Activated naive CD8-positive, alpha-beta T cell treated with anti-CD3 and anti-CD28 coated beads for 36 hours (primary cell): ENCODE measurements at places on chromosomes 1 and 21.

DNA sequence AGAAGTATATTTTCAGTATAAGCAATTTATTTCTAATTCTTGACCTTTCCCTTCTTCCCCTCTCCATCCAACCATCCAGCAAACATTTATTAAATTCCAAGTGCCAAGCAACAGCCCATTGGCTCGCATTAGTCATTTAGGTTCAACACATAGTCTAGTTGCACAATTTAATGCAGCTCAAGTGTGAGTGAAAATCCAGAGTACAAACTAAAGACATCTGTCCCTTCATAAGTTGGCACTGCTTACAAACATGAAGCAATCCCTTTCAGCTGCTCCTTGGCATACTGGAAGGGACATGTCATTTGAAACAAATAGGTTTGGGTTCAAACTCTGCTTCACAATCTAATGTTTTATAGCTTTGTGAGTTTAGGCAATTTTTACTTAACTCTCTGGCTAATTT lies 10.7 kb downstream of the CASQ2 start:
- DNase-seq, result no peak

DNA sequence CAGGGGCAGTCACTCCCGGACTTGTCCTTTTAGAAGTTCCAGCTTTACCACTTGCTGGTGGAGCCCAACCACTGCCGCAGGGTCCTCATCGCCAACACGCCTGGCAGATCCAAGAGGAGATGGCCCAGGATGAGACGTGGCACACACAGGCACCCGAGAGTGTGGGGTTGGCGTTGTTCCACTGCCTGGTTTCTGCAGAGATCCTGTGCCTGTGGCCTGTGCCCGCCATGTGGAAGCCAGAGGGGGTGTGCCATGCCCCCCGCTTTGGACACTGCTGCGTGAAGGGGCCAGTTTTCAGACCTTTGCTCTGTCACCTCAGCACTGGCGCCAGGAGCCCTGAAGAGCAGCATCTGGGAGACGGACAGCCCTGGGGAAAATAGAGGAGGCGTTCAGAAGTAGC lies 10.8 kb downstream of the CD46 start:
- DNase-seq, result no peak

DNA sequence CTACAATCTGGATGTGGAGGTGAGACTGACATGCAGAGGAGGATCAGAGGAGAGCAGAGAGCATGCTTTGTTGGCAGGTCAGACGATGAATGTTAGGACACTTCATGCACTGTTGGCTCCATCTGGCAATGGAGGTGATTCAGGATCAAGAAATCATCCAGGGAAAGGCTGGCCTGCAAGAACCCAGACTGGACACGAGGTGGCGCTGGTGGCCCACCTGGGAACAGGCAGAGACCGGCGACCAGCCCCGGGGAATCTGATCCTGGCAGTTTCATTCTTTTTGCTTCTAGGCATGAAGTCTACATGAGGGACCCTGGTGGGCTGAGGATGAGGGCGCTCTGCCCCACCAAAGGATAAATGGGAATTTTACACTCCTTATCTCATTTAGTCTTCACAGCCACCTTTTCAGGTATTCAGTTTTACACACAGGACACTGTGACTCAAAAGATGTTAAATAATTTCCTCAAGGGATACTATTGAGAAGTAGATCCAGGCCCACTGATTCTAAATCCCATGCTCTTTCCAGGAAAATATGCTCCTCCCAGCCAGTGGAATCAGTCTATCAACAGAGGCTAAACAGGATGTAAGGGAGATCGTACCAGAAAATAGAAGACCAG lies 26.2 kb upstream of the SCMH1 start:
- peak; percentile 58 for DNase-seq

DNA sequence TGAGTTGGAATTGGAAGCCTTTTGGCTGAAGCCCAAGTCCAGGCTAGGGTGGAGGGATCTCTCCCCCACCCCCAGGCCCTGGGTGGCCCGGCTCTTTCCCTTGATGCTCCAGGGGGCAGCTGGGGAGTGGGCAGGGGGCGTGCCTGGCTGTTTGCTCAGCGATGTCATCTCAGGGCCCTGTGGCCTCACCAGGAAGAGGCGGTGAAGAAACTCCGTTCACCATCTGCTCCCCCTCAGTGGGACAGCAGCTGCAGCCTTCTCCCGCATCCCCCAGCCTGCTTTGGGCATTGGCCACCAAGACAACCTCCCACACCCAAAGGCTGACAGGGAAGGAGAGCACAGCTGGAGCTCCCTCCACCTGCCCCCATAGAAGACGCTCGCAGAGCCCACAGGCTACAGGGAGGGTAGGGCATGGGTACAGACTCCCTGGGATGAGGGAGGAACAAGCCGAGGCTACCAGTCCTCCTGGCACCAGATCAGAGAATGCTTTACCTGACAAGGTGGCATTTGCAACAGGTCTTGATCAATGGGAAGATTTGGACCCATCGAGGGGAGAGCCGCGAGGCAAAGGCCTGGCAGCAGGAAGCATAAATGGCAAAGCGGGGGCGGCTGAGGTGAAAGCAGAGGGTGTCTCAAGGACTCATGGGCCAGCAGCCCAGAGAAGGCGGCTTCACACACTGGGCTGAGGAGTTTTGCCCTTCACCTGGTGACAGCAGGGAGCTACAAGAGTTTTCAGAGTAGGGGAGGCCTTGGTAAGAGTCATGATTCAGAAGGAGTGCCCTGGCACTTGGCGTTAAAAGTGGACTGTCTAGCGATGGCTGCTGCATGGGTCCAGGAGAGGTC lies 6.5 kb upstream of the GUCA2A start:
- DNase-seq, result no peak

GRCh38 chr1:115237023-115237422 lies 101.0 kb downstream of the NGF start:
- DNase-seq, result no peak

GRCh38 chr1:30171537-30172298 lies 551.7 kb downstream of the MATN1 start:
- DNase-seq, result no peak

DNA sequence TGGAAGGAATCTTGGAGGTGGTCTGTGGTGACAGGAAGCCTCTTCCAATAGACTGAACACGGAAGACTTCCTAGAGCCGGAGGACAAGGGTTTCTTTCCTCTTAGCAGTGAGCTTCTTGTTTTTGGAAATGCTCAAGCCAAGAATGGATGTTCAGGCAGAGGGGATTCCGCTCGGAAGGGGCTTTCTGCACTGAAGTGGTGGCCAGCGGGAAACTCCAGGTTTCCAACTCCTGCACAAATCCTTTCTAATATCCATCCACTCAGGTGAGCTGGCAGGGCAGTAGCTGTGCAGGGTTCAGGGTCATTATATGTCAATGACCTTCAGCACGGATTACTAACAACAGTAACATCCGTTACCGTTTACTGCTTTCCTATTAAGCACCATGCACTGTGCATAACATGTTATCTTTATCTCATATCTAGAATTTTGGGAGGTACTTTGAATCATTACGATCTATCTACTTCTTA lies 573 bp upstream of the CPT2 start:
- no peak for DNase-seq

GRCh38 chr1:38274974-38275373 lies 228.4 kb upstream of the POU3F1 start:
- DNase-seq, result no peak

GRCh38 chr1:153251562-153251961 lies 7.9 kb upstream of the LORICRIN start:
- no peak for DNase-seq

DNA sequence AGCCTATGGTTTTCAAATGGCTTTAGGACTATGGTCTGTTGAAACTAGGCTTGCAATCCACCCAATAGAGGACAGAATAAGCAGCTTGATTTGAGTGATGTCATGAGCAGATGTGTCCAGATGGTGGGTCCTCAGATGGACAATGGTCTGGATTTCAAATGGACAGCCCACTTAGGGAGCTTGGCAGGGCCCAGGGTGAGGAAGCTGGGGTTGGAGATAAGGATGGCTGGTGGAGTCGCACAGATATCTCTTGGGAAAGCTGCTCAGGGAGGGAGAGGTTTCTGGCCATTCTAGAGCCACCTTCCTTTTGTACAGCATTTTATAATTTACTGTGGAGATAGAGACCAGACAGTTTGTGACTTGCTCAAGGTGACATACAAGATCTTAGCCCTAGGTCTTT lies 55.0 kb downstream of the NFASC start:
- no peak for DNase-seq

DNA sequence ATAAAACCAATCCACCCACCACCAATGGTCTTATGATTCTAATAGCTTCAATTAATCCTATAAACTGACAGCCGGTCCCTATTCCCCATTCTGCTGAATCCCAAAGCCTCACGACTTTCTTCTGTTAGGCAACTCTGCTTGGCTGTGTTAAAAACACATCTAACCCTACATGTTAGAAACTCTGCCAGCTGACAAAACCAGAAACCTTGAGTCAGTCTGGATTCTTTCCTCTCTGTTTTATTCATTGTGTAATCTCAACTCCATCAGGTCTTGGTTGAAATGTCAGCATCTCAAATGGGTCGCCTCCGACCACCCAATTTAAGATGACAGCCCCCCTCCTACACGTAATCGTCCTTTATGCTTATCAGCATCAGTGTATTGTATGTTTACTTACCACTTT lies 312.1 kb downstream of the DISC1 start:
- DNase-seq, result no peak

DNA sequence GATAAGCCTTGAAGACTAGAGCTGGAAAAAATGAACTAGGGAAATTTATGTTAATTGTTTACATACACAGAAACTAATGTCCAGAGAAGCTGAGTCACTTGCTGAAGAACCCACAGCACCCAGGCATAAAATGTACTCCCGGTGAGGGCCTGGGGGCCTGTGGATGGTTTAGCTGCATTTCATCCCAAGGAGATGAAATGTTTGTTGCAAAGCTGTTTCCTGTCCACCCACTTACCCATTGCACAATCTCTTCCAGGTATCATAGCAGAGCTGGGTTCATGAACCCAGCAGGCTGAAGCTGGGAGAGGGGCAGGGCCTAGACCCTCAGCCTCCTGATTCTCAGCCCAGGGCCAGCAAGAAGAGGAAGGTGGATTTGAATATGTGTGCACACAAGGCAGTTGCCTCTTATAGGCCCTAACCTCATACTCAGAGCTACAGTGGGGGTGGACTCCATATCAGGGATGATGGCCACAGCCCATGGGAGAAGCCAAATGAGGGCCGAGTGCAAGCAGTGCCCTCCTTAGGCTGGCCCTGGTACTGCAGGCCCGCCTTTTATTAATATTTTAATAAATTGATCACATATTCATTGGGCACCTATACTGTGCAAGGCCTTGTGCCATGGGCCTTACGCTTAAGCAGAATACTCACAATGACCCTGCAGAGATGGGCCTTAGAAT lies 110.8 kb downstream of the LACTBL1 start:
- DNase-seq, result no peak

DNA sequence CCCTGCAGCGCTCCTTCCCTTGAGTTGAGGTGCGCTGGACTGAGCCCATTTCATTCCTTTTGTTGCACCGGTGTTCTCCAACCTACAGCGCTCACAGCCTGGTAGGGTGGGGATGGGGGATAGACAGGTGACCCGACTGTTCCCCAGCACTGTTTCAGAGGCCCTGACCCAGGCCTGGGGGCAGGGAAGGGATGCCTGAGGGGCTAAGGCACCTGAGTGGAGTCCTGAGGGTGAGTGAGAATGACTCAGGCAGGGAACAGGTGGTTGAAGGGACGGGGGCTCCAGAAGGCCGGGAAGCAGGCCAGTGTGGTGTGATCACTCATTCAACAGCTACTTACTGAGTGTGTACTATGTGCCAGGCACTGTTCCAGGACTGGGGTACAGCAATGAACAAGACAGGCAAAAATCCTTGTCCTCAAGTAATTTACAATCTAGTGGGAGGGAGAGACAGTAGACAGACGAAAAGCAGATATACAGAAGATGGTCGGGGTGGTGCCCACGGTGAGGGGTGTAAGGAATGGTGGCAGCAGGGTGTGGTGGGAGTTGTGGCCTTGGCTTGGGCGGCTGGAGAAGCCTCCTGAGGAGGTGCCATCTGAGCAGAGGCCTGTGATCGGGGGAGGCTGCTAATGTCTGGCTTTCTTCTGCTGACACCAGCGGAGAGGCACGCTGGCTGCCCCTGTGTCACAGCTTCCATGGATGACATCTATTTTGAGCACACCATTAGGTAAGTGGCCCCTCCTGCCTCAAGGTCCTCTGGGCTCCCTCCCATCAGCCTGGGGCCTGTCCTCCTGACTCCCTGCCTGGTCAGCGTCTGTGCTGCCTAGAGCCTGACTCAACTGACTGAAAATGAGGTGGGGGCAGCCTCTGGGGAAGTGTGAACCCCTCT lies 37.4 kb downstream of the ACOT11 start:
- DNase-seq, result no peak

- peak; percentile 77 for DNase-seq
Measured at GRCh38 chr1:84781946-84782771, 91.9 kb upstream of the SSX2IP start.

- no peak for DNase-seq
Measured at GRCh38 chr21:36692114-36692834, 6.6 kb upstream of the SIM2 start.

DNA sequence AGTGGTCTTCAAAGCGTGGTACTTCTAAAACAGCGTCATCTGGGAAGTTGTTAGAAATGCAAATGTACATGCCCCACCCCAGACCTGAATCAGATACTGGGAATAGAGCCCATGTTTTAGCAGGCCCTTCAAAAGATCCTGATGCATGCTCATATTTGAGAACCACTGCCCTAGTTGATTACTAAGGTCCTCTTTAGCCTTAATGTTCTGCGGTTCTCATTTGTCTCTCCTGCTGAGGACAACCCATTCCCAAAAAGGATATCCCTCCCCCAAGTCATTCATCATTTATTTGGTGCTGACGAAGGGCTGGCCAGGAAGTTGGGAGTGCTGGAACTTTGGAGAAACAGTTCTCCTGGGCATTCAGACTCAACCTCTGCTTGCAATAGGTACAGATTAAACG lies 92.4 kb upstream of the RALGPS2 start:
- DNase-seq, result no peak
